ENCODE measurements at places on chromosomes 13 and 19. TPM values are rescaled to one million over a fixed set of nuclear protein-coding genes. Genes with fewer than 3 reads are reported as not detected.

DNA sequence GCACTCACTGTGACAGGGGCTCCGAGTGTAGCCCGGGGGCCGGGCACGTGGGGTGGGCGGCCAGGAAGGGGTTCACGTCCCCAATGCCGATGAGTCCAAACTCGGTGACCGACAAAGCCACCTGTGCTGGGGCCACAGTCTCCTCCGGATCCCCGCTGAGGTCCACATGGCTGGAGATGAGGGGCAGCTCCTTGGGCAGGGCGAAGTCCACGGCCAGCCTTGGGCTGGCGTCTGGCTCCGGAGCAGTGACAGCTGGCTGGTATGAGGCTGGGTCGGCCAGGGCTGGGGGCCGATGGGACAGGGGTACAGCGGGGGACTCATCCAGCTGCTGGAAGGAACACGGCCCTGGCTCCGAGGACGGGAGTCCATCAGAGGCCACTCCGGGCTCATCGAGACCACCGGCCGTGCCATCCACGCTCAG, 15.9 kb upstream of the PLPP2 start:
- no peak for DNase-seq

- DNase-seq, result no peak
These were observed 112.8 kb downstream of the NDFIP2 start for GRCh38 chr13:79593641-79594275.

- no peak for DNase-seq
These were observed 10.2 kb downstream of the C2CD4C start for GRCh38 chr19:398719-399118.

DNA sequence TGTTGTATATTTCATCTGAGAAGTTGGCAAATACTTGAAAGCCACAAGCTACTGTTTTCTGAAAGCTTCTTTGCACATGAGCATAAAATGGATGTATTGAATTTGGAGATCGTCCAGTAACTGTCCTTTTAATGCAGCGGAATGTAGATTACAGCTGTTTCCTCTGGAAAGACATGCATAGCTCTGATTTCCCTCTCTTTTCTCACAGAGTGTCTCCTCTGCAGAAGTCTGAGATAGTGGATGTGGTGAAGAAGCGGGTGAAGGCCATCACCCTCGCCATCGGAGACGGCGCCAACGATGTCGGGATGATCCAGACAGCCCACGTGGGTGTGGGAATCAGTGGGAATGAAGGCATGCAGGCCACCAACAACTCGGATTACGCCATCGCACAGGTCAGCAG, 283.0 kb downstream of the SHISA2 start:
- DNase-seq, result no peak

DNA sequence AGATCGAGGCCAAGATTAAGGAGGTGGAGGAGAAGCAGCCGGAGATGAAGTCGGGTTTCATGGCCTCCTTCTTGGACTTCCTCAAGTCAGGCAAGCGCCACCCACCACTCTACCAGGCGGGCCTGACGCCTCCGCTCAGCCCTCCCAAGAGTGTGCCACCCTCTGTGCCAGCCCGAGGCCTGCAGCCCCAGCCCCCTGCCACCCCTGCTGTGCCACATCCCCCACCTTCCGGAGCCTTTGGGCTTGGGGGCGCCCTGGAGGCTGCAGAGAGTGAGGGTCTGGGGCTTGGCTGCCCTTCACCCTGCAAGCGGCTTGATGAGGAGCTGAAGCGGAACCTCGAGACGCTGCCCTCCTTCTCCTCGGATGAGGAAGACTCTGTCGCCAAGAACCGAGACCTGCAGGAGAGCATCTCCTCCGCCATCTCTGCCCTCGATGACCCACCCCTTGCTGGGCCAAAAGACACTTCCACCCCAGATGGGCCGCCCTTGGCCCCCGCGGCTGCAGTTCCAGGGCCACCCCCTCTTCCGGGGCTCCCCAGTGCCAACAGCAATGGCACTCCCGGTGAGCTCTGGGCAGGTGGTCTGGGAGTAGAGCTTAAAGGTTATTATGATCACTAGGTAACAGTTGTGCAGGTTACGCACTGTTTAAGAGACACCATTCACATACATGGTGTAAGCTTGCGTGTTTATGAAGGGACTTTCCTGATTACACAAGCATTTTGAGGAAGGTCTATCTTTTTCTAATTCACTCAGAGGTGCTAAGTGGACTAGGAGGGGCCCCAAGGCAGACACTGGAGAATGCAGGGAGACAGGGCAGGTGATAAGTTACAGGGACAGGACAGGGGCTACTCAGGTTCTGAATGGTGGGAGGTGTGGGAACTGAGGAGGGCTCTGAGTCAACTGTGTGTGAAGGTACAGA, 8.7 kb downstream of the PRR12 start:
- DNase-seq, result no peak

Gene IZUMO2
- polyA plus RNA-seq, result not detected

- no peak for DNase-seq
These were observed 92.9 kb upstream of the SGCG start for GRCh38 chr13:23087880-23088279.

Gene NLRP9
- not detected for polyA plus RNA-seq

DNA sequence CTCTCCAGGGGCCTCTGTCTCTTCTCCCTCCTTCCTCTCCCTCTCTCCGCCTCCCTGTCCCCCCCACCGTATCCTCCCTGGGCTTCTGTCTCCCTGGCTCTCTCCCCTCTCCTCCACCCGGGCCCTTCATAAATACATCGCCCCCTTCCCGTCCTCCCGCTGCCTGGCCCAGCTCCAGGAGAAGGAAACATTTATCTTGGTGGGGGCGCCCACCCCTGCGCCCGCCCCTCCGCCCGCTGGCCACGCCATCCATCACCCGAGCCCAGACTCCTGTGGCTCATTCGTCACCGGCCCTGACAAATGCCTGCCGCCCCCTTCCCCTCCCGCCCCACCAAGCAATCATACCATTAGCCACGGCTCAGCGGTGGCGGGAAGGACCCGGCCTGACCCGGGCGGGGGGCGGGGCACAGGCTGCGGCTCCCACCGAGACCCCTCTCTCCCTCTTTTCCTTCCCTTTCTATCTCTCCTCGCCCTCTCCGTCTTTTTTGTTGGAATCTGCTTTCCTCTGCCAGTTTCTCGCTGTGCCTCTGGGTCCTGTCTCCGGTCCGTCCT, 2.6 kb upstream of the MEIS3 start:
- no peak for DNase-seq

Gene NKPD1
- polyA plus RNA-seq, result not detected

- no peak for DNase-seq
These were observed 6.7 kb downstream of the ZNF865 start for GRCh38 chr19:55611983-55612645.

DNA sequence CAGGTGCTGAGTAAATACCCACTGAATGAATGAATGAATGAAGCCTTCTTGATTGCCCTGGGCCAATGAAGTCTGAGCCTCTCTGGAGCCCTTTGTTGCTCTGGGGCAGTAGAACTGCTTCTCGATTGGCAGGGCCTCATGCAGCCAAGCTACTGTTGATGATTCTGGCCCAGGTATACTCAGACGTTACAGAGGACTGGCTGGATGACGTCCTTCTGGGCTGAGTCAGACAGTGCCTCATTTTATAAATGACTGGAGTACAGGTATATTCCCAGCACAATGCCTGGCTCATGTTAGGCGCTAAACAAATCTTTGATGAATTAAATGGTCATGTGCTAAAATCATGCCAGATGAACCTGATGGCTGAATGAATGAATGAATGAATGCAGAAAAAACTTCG, 243.8 kb upstream of the MAB21L1 start:
- DNase-seq, result no peak

- DNase-seq, result no peak
These were observed 102.3 kb upstream of the POSTN start for GRCh38 chr13:37700887-37701286.

Gene B3GNT3
- not detected for polyA plus RNA-seq

DNA sequence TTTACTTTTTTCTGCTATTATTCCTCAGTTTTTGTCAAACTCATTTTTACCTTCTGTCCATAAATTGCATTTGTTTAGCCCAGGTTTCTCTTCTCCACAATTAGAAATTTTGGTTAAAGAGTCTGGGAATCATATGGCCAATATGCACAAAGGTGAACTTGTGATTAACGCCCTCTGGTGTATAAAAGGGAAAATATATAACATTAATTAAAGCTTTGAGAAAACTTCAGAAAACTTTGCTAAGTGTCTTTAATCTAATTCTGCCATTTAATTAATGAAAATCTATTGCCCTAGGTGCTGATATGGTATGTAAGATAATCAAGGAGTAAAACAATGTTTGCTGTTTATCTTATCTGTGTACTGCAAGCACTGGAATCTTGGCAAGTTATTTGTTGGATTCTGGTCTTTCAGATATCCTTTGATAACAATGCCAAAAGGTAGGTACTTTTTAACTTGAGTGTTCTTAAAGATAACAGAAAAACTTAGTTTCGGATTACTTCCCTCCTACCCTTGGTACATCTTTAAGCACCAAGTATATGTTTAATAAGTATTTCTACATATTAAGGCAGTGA, 402.6 kb downstream of the SUCLA2 start:
- DNase-seq, result no peak

Data from immature natural killer cell (primary cell).